ENCODE measurements at places on chromosomes 16 and 17.

- DNase-seq, result peak; percentile 67
Observed at GRCh38 chr17:55641676-55642081, 81.0 kb downstream of the TMEM100 start.

- DNase-seq, result peak; percentile 19
Observed at GRCh38 chr16:87317750-87318644, 805 bp upstream of the C16orf95 start.

DNA sequence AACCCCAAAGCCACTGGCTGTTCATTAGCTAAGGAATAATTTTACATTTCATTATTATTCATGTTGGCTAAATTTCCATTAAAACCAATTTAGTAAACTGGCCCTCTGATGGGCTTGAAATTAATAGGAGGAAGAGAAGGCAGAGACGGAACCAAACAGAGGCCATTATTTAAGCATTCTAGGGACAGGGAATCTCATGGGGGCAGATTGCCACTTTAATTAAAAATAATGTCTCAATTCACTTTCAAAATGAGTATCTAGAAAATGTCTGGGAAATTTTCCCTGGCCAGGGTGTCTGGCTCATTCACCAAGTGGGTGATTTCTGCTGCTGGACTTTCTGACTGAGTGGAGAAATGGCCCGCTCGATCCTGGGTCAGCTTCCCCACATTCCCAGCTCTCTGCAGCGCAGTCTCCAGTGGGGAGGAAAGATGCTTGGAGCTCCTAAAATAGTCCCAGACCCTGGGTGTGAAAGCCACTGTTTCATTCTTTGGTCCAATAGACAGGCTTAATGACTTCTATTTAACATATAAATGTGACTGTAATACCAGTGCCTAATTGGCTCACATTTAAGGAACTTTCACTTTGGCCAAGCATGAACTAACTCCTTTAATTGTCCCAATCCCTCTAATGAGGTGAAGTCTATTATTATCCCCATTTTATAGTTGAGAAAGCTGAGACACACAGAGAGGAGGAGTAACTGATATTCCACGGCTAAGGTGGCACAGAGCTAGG is 64.3 kb downstream of the IRX6 start:
- peak; percentile 28 for DNase-seq

- no peak for DNase-seq
Observed at GRCh38 chr16:18048853-18049546, 287.5 kb downstream of the NPIPA8 start.

DNA sequence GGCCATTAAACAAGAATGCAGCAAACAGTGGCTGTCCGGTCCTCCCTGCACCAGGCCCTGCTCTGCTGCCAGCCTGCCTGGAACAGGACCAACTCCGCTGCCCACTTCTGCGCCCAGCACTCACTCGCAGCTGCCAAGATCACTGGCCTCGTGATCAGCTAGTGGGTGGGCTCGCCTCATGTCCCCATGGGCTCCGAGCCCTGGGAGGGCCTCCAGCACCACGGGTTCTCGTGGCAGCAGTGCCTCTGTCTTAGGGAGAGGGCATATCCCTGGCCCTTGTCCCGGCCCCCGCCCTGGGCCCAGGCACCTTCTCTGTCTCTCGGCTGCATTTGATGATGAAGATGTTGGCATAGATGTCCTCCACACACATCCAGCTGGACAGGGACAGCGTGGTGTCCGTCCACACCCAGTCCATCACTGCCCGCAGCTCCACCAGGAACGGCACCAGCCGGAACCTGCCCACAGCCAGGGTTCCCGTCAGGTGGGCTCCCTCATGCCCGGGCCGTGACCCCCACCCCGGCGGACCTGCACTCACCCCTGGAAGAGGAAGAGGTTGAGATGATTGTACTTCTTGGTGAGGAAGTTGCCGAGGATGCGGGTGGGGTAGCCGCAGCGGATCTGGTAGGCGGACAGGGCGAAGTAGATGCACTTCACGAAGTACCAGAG is 13.1 kb downstream of the CTU2 start:
- DNase-seq, result no peak

- DNase-seq, result no peak
Observed at GRCh38 chr16:87918866-87919680, 17.3 kb downstream of the CA5A start.

GRCh38 chr17:54439816-54440215 is 460.8 kb upstream of the TOM1L1 start:
- DNase-seq, result no peak

GRCh38 chr17:34487626-34488025 is 91.8 kb upstream of the TMEM132E start:
- DNase-seq, result no peak

- DNase-seq, result no peak
Observed at GRCh38 chr16:9528511-9529079, 437.2 kb downstream of the HAPSTR1 start.

DNA sequence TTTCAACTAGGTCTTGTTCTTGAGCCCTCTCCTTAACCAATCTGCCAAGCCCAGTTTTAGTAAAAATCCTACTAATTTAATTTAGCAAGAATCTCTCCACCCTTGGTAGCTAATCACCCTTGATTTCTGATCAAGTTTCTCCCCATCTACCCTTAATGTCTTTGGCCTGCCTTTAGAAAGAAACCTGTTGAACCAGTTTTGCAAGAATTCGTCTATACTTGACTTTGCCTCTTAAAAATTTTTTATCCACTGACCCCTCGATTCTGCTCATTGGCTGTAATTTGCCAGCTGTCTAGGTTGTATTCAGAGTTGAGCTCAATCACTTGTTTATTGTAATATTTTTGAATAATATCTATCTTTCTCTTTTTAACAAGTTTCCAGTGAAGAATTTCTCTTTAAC is 1138.5 kb downstream of the CDH11 start:
- DNase-seq, result no peak

- DNase-seq, result no peak
Observed at GRCh38 chr16:74586948-74587347, 20.0 kb downstream of the GLG1 start.

DNA sequence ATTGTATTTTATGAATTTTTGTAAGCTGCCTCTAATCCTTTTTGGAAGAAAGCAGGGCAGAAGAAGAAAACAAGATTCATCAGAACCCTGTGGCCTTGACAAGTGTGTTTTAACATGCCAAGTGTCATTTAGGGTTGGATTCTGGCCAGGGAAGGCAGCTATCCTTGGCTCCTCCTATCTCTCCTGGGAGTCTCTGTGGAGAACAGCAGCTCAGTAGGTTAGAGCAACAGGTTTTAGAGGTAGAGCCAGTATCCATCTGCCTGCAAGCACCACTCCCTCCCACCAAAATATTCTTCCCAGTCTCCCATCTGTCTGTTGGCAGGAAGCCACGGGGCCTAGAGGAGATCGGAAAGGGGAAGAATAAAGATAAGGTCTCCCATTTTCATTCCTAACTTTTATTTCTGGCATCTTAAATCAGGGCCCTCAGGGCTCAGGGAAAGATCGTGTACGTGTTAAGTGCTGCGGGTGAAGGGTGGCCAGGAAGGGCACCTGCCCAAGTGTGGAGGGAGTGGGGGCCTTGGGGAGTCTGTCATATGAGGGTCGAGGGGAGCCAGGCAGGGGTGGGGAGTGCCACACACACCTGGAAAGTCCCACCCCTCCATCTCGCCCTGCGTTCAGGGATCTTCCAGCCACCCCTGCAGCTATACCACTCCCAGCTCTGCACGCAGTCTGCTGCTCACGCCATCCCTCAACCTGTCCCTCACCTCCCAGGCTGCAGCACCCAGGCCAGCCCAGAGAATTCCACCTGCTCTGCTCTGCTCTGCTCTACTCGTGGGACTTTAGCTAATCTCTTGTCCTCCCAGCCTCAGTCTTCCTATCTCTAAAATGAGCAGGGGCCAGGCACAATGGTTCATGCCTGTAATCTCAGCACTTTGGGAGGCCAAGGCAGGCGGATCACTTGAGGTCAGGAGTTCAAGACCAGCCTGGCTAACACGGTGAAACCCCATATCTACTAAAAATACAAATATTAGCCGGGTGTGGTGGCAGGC is 17.1 kb upstream of the CPSF4L start:
- peak; percentile 74 for DNase-seq

DNA sequence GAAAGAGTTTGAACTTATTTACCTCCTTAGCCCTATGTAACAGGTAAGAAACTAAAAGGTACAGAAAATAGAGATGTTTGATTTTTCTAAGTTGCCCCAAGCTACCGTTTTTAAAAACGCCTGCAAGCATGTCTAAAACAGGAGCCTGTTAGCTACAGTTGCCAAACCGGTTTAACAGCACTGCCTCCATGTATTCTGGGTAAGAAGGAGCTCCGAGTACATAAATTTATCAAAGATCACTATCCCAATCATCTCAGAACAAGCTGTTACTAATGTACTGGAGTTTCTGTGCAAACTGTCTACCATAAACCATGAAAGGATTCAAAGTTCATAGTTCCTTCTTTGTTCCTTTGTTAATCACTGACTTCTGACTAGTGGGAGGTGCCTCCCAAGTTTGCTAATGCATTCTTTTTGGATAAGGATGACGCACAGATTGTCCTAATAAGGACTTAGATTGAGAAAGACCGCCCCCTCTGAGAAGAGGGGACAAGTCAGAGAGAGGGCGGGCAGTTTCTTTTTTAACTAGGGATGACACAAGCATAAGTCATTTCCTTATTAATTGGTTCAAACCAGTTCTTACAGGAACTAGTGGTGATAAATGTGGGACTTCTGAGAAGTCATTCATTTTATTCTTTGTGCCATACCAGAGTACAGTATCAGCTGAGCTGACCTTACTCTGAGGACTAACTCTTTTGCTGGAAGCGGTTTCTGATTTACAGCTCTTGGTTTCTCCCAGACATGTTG is 55.3 kb downstream of the TUBD1 start:
- peak; percentile 88 for DNase-seq

DNA sequence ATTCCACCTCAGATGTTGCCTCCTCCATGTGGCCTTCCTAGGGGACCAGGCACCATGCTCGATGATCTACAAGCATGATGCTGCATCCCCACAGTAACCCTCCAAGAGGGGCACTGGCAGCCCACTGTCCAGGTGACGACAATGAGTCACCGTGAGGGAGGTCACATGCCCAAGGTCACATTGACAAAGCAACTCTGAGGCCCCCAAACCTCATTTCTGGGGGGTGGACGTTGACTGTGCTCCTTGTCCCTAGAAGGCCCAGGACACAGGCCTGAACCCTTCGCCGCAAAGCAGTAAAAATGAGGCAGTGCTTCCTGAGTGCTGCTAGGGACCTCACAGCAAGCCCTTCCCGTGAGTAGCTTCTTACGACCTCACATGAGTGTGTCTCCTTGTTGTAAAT is 136.5 kb downstream of the C16orf78 start:
- DNase-seq, result no peak

- peak; percentile 43 for DNase-seq
Observed at GRCh38 chr16:72721981-72722380, 325.9 kb downstream of the ZFHX3 start.

DNA sequence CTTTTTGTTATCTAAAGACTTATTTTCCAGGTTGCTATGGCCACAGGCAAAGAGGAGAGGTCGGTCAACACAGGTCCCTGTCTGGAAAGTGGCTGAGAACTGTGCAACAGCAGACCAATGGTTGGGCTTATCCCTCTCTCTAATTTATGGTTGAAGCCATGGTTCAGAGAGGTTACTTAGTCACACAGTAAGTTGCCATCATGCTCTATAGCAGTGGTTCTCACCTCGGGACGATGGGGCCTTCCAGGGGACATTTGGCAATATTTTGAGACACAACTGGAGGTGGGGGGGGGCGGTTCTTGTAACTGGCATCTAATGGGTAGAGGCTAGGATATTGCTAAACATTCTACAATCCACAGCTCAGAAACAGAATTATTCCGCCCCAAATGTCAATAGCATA is 842 bp upstream of the LDAF1 start:
- DNase-seq, result no peak

- peak; percentile 46 for DNase-seq
Observed at GRCh38 chr17:8436169-8436843, 622 bp downstream of the NDEL1 start.

DNA sequence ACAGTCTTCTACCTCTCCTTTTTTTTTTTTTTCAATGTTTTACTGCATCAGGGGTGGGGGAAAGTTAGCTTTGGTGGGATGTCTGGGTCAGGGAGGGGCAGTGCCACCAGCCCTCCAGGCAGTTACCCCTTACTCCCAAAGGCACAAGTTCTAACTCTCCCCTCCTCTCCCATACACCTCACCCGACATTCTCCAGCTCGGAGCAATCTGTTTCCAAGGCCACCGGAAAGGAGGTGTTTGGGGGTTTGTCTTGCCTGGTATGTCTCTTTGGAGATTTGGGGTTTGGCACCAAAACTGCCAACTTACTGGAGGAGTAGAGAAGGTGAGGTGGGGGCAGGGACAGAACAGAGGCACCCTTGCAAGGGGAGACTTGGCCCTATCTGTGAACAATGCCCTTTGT is 4.7 kb downstream of the DLX3 start:
- no peak for DNase-seq

GRCh38 chr17:17848311-17849082 is 11.7 kb upstream of the SREBF1 start:
- DNase-seq, result no peak

- no peak for DNase-seq
Observed at GRCh38 chr17:10623737-10624338, 33.3 kb downstream of the MYH3 start.

- DNase-seq, result no peak
Observed at GRCh38 chr17:68450391-68450790, 6.9 kb downstream of the WIPI1 start.

DNA sequence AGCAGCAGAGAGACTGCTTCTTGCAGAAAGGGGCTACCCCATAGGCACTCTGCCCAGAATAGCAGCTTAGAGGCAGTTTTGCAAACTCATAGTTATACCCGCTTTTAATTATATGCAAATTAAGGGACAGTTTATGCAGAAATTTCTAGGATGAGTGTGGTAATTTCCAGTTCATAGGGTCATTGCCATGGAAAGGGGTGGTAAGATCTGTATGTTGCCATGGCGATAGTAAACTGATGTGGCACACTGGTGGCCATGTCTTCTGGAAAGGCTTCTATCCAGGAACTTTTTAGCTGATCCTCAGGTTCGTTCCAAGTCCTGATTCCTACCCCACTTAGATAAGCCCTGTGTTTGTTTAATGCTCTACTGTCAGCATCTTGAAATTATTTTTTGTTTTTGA is 6.2 kb downstream of the STXBP4 start:
- DNase-seq, result no peak

DNA sequence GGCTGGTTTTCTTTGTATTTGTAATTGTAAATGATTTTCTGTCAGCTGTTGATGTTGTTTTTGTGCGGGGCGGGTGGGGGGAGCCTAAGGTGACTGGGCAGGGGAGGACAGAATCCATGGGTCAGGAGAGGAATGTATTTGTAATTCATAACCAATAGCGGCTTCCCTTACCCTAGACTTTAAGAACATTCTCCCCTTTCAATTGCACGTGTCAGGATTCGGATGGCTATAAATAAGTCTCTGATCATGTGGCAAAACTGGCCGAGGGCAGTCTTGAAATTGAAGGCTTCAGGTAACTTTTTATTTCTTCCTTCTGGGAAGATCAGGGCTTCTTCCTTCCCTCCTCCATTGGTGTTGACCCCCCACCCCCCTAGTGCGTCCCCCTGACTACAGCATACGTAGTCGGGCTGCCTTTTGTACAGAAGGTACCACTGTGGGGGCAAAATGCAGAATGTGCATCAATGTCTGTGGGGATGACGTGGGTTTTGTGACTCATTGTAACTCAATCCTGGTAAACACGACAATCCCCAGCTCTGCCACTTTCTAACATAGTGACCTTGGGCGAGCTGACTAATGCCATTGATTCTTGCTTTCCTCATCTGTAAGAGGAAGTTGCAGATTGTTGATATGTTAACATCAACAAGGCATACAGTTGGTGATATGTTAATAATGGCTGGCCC is 16.2 kb downstream of the MARCHF10 start:
- no peak for DNase-seq
